DMS153 (cell line): ENCODE measurements at places on chromosomes 6 and 20.

GRCh38 chr6:71404145-71404966, 115.7 kb downstream of the OGFRL1 start:
- no peak for DNase-seq

DNA sequence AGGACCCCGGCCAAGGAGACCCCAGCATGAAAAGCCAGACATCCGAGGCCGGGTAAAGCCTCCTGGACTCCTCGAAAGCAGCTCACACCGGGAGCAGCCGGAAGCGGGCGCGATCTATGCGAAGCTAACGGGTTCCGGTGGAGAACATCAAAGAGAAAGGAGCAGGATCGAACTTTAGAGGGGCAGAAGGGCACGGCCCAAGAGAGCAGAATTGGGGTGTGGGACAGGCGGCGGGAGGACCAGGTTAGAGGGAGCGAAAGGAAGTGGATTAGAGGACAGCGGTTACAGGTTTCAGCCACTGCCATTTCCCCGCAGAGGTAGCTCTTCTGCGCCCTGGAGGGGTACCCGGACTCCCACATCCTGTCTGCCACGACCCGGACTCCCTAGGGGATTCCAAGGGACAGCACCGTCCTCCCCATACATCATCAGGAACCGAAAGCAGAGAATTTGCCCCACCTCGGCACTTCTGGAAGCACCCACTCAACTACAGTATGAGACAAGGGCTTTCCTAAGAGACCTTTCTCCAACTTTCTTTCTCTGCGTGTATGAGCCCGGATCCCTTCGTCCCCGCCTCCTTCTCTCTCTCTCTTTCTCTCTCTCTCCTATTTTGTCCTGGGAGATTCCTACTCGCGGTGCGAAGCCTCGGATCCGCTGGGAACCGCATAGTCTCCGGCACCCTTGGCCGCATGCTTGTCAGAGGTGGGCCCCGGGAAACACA, 507 bp upstream of the VGLL2 start:
- DNase-seq, result no peak

GRCh38 chr20:37615340-37616109, 78.3 kb upstream of the CTNNBL1 start:
- no peak for DNase-seq

DNA sequence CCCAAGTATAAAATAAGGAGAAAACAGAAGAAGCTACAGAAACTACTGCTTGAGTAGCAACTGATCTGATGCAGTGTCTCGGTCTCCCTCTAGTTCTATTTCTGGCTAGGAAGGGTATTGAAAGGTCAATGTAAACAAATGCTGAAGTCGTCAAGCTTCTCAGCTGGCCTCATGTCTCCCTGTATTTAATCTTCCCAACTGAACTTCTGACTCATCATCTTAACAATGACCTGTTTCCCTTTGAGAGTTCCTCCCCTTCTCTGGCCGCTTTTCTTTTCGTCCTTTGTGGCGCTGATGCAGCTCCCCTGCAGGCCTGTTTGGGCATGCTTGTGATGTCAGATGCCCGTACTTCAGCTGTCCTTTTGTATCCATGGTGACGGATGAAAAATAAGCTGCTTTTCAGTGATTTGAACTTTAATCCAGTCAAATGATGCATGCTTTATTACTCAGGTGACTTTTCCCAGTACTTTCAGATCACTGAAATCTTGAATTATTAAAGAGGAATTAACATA, 7.8 kb upstream of the LCA5 start:
- peak; percentile 96 for DNase-seq

GRCh38 chr6:50864601-50865000, 45.9 kb downstream of the TFAP2B start:
- DNase-seq, result no peak

- no peak for DNase-seq
Measured at GRCh38 chr20:4040283-4041179, 25.2 kb upstream of the RNF24 start.
